Glutamatergic neuron (in vitro differentiated cells): ENCODE measurements at places on chromosomes 7 and 10. TPM values are rescaled to one million over a fixed set of nuclear protein-coding genes. Genes with fewer than 3 reads are reported as not detected.
A peak's percentile ranks its signal among the peaks of the same experiment; 100 is the strongest.

DNA sequence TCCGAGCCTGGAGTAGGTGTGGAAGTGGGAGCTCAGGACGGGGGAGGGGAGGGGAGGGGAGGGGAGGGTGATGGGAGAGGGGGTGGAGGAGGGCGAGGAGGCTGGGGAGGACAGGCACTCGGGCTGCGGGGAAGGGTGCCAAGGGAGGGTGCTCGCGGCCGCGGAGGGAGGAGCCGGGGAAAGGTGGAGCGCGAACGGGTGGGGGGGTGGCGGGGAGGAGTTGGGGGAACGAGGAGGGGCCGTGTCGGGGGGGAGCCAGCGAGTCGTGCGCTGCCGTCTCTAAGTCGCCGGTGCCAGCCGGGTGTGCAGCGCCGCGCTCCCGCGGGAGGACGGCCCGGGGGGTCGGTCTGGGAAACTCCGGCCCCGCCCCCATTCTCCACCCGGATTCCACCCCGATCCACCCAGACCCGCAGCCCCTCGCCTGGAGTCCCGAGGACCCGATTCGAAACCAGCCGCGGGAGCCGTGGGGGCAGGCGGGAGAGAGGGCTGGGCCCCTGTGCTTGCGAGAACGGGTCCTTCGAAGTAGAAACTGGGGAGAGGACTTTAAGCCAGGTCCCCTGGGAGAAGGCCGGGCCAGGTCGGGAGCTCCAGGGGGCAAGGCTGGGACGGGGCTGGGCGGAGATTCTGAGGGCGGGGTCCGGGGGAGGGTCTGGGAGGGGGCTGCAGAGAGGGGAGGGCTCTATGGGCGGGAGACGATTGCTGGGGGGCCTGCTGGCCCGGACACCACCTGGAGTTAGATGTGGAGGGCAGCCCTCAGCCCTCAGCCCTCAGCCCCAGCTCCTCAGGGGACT is at the start of gene ZNF467:
Gene ZNF467 (minus strand): TSS at position 143 of the 791 bp plus-strand sequence. CDS start 2,556 bp downstream, outside the sequence.
- peak; percentile 33 for DNase-seq

- DNase-seq = no peak
Observed at GRCh38 chr7:46830-47140, 145.6 kb upstream of the FAM20C start.

DNA sequence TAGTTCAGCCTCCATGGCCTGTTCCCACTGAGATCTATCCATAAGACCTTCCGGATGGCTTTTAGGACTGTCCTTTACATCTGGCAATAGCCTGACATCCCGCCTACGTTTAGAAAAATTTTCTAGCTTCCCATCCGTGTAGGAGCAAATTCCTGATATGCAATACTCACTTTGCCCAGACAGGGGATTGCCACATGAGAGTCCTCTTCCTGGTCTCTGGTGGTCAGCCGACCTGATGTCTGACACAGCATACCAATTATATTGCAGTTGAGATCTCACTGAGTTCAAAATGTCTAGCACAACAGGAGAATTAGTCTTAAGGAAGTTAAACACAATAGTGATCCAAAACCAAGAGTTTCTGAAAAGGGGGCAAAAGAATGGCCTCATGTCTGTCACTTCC is 9.4 kb upstream of the ETV1 start:
- no peak for DNase-seq

DNA sequence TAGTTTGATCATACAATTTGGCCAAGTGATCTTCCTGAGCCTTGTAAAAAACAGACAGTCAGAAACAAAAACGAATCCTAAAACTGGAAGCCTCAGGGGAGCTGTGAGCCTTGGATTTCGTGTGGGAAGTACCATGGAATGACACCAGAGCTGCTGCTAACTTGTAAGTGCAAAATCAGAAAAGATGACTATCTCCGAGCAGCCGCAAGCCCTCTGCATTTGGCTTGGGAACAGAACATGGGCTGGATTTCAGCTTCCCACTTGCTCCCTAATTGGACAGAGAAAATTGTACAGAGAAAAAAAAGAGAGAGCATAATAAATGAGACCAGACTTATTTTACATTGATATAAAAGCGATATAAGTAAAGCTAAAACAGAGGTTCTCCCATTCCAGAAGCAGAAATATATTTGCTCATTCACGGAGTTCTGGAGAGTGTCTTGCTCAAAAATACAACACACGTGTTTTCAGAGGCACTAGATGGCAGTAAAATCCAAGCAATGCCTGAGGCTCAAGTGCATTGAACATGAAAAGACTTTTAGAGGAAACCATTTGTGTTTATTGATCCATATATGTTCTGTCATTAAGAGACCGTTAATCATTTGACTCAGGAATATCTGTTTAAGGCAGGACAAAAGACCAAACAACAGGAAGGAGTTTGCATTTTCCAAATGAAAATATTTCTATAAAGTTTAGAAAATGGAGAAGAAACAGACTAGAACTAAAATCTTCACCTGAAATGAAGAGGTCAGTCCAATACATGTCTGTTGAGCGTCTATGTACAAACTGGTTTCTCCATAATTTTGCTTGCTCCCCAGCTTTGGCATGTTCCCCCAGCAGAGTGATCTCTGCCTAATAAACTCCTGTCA is 78.3 kb upstream of the SLC26A5 start:
- no peak for DNase-seq

- DNase-seq = no peak
Observed at GRCh38 chr7:93245525-93246432, 13.6 kb downstream of the VPS50 start.

- no peak for DNase-seq
Observed at GRCh38 chr7:17706275-17706674, 234.0 kb downstream of the SNX13 start.

DNA sequence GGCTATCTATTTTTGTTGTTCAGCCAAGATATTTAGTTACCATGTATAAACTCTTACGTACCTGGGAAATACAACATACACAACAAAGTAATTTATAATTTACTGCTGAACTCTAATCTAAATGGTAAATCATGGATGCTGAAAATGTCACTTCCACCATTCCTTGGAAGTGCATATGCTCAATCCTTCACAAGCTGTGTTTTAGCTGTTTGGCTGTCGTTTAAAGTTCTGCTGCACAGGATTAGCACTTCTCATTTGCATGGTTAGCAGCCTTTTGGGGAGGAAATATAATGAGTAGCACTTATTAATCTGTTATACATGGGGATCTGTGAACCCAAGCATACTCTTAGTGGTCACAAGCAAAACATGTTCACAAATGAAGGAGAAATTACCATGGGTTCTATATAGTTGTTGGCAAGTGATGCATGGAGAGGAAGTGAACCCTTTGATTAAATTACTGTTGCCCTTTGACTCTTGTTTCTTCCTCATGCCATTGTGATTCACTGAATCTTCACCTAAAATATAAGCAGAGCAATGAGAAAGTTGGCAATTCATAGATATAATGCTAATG is 18.5 kb downstream of the PIK3CG start:
- no peak for DNase-seq

- no peak for DNase-seq
Observed at GRCh38 chr7:24151944-24152343, 132.0 kb upstream of the NPY start.

- no peak for DNase-seq
Observed at GRCh38 chr7:16129431-16130110, 291.8 kb downstream of the CRPPA start.

DNA sequence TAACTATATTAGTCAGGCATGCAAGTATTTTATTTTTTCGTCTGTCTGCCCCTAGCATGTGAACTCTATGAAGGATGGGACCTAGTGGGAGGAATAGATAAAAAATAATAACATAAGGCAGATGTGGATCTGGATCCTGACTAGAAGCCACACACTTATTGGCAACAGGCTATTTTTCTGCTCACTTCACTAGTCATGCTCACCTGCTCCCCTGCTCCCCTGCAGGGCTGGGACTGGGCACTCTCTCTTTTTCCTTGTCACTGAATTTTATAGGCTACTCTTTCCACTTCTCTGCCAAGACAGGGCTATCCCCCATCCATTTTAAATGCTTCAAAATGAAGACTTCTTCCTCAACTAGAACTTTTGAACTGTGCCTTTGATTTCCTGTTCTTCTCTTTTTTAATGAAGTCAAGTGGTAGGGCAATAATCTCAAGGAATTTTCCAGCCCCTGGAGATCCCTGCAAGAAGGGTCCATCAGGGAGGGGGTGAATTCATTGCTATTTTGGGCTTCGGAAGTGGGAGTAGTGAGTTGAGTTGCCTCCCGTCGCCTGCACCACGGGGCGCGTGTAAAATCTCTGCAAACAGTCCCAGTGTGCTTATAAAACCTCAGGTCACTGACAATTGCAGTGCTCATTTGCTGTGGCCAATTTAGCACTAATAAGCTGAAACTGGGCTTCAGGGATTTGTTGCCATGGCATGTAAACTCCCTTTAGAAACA is 156.7 kb upstream of the NPVF start:
- DNase-seq = no peak

DNA sequence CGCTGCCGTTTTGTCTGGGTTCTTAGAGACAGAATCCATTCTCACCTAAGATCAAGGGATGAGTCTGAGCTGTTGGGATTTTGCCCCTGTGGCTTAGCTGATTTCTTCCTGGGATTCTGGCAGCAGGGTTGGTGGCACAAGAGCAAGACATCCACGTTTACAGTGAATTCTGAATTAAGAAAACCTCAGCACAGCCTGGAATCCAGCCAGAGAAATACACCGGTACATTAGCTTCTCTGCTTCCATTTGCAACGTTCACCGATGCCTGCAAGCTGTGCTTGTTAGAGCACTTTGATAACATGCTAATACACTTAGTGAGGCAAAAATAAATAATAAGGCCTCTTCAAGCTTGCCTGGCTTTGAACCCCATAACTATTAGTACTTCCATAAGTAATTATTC is 569.8 kb downstream of the CALN1 start:
- DNase-seq = no peak

DNA sequence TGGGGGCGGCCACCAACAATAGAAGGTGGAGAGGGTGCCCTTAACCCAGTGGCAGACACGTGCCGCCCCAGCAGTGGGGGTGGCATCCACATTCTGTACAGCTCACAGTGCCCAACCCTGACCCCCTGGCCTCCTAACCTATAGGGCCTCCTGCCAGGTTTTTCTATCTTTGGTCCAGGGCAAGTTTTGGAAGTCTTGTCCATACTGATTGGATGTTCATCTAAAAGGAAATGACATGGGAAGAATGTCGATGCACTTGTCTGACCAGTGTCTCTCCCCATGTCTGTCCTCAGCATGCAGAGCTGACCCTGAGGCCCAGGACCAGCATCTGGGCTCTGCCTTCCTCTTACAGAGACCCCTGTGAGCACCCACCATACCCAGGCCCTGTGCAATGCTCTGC is 32.3 kb upstream of the ANTXRL start:
- DNase-seq = no peak

DNA sequence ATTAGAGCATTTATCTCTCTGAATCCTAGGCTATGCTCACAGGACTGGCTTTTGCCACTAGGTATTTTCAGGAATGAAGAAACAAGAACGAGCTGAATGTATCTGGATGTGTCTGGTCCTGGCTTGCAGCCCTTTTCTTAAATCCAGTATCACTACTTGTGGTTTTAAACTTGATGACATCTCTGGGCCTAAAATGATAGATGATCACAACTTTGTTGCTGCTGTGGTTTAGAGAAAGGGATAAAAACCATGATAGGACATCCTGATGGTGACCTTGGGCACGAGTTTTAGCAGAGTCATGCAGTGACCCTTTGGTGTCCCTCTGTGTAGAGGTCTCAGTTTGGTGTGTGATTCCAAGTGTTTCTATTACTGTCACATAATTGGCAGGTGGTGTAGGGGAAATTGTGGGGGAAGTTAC is 31.7 kb upstream of the SEMA3C start:
- no peak for DNase-seq

- no peak for DNase-seq
Observed at GRCh38 chr10:30027057-30028005, 32.1 kb downstream of the JCAD start.

- DNase-seq = no peak
Observed at GRCh38 chr7:138052696-138053095, 23.6 kb upstream of the AKR1D1 start.

DNA sequence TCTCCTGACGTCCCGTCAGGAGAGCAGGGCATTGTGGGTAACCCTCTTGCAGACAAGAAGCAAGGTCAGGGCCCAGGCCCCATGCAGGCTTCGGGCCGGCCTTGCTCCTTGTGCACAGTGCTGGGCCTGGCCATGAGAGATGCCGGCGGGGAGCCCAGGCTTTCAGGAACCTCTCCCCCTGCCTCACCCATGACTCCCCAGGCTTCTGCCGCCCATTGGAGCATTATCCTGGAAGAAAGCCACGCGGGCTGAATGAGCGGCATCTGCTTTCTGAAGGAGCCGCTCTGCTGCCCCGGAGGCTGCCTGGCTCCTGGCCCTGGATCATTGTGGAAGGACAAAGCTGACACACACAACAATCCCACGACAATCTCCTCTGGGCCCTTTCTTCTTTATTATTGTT is 233.5 kb downstream of the TCF7L2 start:
- DNase-seq = no peak

DNA sequence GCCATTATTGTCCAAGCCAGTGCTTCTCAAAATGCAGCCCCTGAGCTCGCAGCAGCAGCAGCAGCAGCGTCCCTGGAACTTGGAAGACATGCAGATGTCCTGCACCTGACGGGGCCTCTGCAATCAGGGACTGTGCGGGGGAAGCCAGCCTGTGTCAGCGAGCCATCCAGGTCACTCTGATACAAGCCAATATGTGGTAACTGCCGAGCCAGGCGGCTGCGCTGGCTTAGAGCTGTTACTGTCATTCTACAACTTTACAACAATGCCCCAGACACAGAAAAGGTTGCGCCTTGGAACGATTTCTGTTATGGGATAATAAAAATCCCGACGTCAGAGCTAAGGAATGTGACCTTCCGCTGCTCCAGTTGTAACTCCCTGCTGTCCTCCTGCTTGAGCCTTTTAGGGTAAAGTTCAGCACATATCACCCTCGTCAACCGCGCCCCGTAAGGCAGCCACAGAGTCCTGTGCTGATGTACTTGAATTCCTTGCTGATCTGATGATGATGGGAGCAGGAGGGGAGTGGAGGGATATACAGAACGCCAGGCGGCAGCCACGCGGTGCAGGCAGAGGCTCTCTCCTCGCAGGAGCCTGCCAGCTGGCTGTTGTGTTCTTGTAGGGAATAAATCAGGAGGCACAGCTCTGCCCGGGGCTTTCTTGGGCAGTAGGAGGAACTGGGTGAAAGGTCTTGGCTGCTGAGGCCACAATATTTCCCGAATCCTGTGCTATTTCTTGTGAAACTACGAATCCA is 20.0 kb upstream of the CRYGN start:
- DNase-seq = peak; percentile 40

The OR6B1 gene
- total RNA-seq = not detected

The LIPM gene
- not detected for total RNA-seq

The LRRN3 gene
- 6.3 TPM for total RNA-seq
